Stimulated activated effector memory CD8-positive, alpha-beta T cell treated with anti-CD3 and anti-CD28 coated beads, Interleukin-12 subunit alpha, Interleukin-12 subunit beta, amount 100 ng/mL, for 72 hours (primary cell): ENCODE measurements at places on chromosomes 11 and 22.

- DNase-seq = no peak
Observed at GRCh38 chr11:74694136-74694930, 36.9 kb downstream of the CHRDL2 start.

GRCh38 chr11:128039140-128040021 lies 548.0 kb downstream of the ETS1 start:
- peak; percentile 33 for DNase-seq

DNA sequence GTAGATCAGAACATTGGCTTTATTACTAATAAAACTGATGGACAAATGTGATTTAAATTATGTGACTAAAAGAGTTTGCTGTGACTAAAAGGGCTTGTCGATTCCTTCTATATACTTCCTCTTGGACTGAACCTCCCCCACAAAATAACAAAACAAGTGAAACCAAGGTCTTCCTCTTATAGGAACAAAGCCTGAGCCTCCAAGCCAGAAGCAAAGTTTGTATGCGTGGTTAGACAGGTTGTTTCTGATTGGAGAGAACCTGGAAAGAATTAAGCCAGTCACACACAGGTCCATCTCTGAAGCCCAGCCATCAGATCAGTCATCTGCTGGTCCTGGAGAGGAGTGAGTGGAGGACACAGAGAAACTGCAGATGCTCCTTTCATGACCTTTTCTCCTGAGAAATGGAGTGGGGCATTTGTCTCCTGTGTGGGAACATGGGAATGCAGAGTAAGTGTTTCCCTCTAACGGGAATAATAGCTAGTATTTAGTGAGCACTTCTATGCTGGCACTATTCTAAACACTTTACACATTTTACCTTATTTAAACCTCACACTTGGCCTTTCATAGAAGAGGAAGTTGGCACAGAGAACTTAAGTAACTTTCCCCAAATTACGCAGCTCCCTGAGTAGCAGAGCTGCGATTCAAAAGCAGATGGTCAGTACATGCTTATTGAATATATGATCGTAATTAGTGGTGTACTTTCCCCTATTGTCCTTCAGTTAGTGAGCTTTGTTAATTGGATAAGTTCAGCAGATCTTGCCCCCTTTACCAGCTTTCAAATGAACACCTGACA lies 77.1 kb downstream of the UVRAG start:
- no peak for DNase-seq

DNA sequence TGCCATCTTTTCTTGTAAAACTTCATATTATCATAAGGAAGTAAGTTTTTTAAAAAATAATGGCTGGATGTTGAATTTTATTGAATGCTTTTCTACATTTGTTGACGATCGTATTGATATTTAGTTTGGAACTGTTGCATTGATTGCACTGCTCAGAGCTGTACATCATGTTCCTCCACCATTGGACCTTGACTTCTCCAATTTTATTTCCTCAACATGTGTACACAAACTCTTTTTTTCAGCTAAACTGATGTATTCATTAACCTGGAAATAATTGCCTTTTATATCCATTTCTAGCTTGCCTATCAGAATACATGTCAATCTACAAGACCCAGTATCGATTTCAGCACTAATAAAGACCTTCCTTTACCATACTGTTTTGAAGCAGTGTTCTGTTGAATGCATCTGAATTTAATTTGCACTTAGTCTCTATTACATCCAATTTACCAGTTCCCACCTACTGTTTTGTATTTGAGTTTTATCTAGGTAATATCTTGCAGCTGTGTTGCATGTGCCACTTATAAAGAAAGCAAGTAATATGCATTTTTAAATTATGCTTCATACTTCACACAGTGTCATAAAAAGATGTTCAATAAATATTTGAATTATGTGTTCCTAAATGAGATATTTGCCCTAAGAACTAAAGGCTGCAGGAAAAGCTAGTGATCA lies 5.5 kb downstream of the CEP57 start:
- no peak for DNase-seq

DNA sequence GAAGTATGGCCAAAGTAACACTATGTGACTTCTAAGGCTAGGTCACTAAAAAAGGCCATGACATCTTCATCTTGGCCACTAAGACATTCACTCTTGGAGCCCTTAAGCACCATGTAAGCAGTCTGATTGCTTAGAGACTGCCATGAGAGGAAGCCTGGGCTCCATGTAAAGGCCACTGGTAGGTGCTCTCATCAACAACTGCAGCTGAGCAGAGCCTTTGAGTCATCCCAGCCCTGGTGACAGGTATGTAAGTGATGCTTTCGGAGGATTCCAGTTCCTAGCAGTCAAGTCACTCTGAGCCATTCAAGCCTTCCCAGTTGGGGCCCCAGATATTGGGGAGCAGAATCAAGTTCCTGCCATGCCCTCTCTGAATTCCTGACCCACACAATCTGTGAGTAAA lies 26.2 kb downstream of the GAB2 start:
- DNase-seq = no peak

DNA sequence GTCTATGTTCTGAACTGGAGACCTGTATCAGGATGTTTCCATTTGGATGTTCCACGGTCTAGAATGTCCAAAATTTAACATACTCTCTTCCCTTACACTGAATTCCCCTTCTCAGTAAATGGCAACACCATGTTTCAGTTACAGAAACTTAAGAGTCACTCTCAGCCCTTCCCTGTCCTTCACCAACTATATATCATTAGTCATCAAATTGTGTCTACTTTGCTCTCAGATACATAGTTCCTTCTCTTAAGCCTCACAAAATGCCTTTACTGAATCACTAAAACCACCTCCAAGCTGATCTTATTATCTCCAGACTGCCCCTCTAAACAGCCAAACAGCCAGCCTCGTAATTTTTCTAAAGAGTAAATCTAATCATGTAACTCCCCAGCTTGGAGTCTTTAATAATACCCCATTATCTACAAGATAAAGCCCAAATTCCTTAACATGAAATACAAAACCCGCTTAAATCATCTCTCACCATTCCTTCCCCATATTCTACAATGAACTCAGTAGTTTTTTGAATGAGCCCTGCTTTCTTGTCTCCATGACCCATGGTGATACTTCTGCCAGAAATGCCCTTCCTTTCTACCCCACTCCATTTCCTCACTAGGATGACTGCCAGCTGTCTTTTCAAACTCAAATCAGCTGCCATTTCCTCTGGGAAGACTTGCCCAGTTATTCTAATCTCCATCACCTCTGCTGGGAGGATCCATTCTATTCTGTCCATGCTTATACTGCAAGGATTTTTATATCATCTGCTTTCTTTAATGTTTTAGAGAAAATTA lies 102.7 kb upstream of the ARHGAP42 start:
- no peak for DNase-seq

DNA sequence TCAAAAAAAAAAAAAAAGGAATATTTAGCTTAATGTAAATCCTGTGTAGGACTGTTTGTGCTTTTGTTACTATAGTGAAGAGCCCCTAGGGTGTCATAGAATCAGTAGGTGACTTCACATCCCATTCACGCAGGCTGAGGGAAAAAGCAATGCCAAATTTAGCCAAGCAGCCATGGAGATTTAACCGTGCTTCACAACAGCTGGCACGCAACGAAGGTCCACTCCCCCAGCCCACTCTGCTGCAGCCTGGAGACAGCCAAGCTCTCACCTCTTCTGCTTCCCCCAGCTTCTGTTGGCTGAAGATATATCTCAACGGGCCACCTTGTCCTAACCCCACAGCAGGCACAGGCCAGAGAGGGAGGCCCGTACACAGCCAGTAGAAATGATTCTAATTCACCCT lies 78.8 kb upstream of the BID start:
- no peak for DNase-seq

DNA sequence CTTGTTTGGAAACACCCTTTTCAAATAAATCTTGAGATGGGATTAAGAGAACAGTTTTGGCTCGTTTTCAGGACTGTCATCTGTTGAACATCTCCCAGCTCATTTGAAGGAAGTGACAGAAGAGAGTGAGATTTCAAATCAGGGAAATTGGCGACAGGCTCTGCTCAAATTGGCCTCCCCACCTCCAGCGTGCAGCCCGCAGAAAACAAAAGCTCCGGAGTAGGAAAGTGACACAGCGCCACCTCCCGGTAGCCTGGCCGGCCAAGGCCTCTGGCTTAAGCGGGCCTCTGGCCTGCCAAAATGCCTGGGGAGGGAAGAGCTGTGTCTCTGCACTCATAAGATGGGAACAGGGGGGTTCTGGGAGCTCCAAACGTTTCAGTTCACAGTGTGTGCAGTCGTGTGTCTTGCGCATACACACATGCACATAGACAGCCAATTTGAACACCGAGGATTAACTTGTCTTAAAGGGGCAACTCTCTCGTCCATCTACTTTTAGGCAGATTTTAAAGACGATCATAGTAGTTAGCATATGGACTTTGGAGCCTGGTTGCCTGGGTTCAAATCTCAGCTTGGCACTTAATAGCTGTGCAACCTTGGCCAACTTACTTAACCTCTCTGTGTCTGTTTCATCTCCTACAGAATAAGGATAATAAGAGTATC lies 132.7 kb upstream of the RCN1 start:
- DNase-seq = peak; percentile 46

- no peak for DNase-seq
Observed at GRCh38 chr11:43872995-43873394, 7.6 kb upstream of the ALKBH3 start.

DNA sequence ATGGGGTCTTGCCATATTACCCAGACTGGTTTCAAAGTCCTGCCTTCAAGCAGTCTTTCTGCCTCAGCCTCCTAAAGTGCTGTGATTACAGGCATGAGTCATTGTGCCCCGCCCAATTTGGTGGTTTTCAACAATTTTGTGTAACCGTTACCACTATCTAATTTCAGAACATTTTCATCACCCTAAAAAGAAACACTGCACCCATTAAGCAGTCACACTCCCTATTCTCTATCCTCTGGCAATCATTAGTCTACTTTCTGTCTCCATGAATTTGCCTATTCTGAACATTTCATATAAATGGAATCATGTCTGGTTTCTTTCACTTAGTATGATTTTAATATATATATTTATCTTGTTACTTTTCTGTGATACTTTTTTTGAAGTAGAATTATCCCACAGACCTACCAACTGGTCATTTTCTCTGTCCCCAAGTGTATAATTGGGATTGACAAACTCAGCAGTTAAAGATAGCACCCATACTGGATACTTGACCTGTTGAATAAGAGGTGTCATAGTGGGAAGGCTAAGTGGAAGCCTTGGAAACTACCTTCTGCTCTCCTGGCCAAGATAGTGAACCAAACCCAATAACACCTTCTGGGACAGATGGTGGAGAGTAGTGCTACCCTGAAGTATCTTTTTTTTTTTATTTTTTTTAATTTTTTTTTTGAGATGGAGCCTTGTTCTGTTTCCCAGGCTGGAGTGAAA lies 64.8 kb downstream of the STIM1 start:
- peak; percentile 40 for DNase-seq

DNA sequence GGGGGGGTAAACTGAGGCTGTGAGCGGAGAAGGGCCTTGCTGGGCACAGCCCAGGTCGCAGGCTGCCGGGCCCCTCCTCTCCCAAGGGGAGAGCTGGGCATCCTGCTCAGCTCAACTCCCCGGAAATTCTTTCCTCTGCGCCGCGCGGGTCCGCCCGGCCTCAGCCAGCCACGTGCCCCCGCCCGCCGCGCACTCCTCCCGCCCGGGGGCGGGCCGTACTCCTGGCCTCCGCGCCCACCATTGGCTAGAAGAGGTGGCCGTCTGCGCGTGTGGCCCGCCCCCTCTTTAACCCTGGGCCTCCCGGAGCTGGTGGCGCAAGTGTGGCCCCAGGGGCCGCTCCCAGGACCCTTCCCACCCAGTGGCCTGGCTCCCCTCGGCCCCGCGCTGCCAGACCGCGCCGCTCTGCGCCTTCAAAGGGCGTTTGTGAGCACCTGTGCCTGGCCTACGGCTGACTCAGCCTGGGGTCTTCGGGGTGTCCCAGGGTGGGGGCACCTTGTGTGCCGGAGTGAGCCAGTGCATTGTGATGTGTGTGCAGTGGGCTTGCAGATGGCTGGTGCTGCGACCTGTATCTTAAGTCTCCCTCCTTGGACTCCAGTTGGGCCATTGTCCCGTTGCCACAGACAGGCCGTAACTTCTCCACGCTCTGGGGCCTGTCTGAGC lies 2.0 kb downstream of the MRGPRF start:
- DNase-seq = no peak

- no peak for DNase-seq
Observed at GRCh38 chr11:8732748-8733241, 50.2 kb downstream of the RPL27A start.

DNA sequence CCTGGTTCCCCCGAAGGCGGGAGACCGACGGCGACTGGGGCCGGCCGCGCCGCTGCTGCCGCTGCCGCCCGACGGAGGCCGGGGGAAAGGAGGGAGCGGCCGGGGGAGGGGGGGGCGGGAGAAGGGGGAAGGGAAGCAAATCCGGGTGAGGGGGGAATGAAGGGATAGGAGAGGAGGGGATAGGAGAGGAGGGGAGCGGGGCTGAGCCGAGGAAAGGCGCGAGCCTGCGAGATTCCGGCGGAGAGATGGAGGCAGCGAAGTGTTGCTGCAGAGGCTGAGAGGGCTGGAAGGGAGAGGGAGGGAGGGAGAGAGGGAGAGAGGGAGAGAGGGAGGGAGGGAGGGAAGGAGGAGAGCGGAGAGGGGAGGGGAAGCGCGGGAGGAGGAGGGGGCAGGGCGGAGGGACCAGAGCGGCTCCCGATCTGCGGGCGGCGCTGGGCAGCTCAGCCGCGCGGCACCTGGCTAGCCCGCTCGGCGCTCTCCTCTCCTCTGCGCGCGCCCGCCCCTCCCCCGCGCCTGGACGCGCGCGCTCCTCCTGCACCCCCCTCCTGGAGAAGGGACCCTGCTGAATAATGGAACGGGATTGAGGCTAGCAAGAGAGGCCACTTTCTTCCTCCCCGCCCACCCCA lies 52.3 kb downstream of the SLC22A12 start:
- no peak for DNase-seq

DNA sequence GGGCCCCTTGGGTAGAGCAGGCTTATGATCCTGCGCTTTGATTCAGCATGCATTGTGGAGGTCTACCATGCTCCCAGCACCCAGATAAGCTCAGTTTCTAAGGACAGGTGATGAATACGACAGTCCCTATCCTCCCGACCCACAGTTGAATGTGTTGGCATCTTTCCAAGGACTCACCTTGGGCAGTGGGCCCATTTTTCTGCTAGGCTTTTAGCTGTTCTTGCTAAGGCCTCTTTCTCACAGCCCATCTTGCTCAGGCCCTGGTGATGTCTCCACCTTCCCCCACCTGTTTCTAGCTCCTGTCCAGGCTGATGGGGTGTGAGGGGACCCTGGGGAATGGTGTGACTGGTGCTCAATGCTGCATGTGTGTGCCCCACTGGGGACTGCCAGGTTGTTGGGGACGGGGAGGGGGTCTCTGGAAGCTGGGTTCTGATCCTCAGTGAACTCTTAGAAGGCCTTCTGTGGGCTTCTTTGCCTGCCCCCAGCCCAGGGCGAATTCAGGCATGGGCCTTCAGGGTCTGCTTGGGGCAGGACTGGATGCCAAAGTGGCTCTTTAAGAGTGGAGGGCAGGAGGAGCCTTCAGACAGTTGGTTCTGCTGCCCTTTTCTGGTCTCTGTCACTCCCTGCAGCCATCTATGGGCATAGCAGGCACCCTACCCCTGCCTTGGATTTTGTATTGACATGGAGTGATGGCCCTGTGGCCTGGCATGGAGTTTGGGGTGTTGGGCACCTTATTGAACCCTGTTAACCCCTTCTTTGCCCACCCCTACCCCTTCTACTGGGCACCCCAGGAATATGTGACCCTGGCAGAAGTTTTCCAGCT lies 33.1 kb downstream of the PHLDB1 start:
- DNase-seq = no peak

GRCh38 chr11:15055620-15056356 lies 17.6 kb upstream of the CALCB start:
- no peak for DNase-seq
